ENCODE measurements at places on chromosomes 5 and 9. TPM values are rescaled to one million over a fixed set of nuclear protein-coding genes. Genes with fewer than 3 reads are reported as not detected.

Gene TAF11L5
- not detected for polyA plus RNA-seq

- no peaks in the 10 kb centered on the region for H3K36me3 ChIP-seq
- DNase-seq = no peak
- H3K4me3 ChIP-seq = no peak overlapping the region
These were observed 141.5 kb downstream of the ADAMTS19 start for GRCh38 chr5:129601576-129601975.

DNA sequence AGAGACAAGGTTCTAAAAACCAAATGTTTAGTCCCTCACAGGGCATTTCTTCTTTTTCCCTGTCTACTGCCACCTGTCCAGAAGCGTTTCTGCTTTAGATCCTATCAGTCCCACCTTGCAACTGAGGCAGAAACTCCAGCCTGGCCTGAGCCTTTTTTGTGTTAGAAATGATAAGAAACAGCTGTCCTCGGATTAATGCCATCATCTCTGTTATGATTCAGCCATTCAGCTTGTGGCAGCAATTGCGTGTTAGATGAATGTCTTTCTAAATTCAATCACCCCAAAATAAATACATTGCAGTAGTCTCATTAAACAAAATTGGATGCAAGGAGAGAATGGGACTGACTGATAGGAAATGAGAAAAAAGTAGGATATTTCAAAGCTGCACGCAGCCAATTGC is 28.3 kb upstream of the FRMPD1 start:
- no peak for DNase-seq
- H3K4me1 ChIP-seq = no peaks in the 10 kb centered on the region
- H3K36me3 ChIP-seq = no peaks in the 10 kb centered on the region
- peaks cover 9% of the 10 kb centered on the region for H3K27me3 ChIP-seq
- no peak overlapping the region for H3K4me3 ChIP-seq

Gene SPATA31D4
- polyA plus RNA-seq = not detected

GRCh38 chr9:29203244-29203930 is 1630.1 kb upstream of the C9orf72 start:
- H3K4me3 ChIP-seq = no peak overlapping the region
- no peaks in the 10 kb centered on the region for H3K27me3 ChIP-seq
- H3K4me1 ChIP-seq = no peaks in the 10 kb centered on the region
- H3K36me3 ChIP-seq = no peaks in the 10 kb centered on the region

GRCh38 chr9:100216178-100216787 is 117.2 kb downstream of the INVS start:
- no peak overlapping the region for H3K4me3 ChIP-seq
- no peaks in the 10 kb centered on the region for H3K4me1 ChIP-seq
- H3K36me3 ChIP-seq = no peaks in the 10 kb centered on the region

Gene PCSK1
- polyA plus RNA-seq = not detected

GRCh38 chr5:100560860-100561259 is 25.7 kb downstream of the FAM174A start:
- H3K27me3 ChIP-seq = no peaks in the 10 kb centered on the region
- peaks cover 8% of the 10 kb centered on the region for H3K36me3 ChIP-seq
- no peak for DNase-seq
- H3K4me3 ChIP-seq = no peak overlapping the region

DNA sequence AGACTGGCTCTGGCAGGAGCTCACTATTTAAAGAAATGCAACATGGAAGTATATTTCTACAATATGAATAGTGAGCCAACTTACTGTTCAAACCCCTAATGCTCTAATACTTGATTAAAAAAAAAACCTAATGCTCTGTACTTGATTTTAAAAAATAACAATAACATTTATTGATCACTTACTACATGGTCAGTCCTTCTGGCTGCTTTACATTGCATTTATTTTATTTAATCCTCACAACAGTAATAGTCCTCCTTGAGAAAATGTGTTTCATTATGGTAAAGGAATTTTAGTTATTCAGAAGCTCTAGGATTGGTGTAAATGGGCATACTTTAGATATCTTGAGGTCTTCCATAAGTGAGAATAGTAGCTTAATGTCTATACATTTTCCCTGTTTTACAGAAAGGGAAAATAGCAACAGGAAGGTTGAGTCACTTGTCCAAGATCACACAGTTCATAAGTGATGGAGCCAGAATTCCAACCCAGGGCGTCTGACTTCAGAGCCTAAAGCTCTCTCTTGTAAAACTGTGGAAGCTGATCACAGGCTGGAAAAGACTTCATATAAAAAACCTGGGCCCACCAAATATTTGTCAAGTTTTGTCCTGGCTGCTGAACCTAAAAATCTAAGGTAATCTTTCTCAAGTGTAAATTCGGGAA is 1.0 kb downstream of the STARD4 start:
- no peaks in the 10 kb centered on the region for H3K27me3 ChIP-seq
- no peak for DNase-seq
- peak overlapping the region; percentile 87 for H3K4me3 ChIP-seq
- no peak overlapping the region for H3K27ac ChIP-seq

Gene NPDC1
- 4.2 TPM for polyA plus RNA-seq

DNA sequence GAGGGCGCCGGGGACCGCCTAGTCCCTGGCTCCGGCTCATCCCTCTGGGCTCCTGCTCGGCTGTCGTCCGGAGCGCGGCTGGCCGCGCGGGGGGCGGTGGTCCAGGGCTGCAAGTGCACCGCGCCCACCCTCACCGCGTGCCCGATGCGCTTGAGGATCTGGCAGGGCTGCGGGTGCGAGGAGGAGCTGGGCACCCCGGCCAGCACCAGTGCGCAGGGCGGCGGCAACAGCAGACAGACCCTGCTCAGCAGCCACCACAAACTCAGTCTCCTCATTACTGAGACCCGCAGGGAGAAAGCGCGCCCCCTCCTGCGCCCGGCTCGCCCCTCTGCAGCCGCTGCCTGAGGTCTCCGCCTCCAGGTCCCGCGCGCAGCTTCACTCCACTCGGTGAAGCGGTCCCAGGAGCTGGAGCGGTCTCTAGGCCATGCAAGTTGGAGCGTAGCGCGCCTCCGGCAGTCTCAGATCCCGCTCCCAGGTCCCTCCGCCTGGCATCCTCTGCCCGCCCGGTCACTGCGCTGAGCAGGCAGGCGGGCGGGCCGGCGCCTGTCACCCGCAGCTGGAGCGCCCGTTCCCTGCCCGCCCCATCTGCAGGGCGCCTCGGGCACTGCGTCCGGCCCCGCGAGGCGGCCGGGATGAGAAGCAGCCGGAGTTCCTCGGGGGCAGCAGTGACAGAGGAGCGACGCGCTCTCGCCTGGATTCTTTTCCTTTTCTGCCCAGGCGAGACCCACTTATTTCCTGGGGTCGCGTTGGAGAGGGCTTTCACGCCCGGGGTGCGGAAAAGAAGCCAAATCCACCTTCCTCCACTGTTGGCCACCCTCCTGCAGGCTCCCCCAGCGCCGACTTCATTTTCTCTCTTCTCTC is 512 bp downstream of the GRIN3A start:
- DNase-seq = no peak
- no peak overlapping the region for H3K4me3 ChIP-seq
- peaks cover 10% of the 10 kb centered on the region for H3K27me3 ChIP-seq
- no peaks in the 10 kb centered on the region for H3K36me3 ChIP-seq
- no peak overlapping the region for H3K27ac ChIP-seq

Gene NEUROG1
- not detected for polyA plus RNA-seq

Gene ABLIM3
- not detected for polyA plus RNA-seq

Gene DMRT2
- polyA plus RNA-seq = not detected

- H3K4me3 ChIP-seq = no peak overlapping the region
- no peak overlapping the region for H3K27ac ChIP-seq
- no peaks in the 10 kb centered on the region for H3K27me3 ChIP-seq
- H3K4me1 ChIP-seq = no peaks in the 10 kb centered on the region
These were observed 85.3 kb downstream of the TTC39B start for GRCh38 chr9:15221746-15222145.

Gene DMRT3
- polyA plus RNA-seq = not detected

Gene SLC6A7
- polyA plus RNA-seq = not detected

GRCh38 chr5:173468821-173469251 is 140.6 kb upstream of the STC2 start:
- no peak for DNase-seq
- no peak overlapping the region for H3K27ac ChIP-seq
- H3K4me1 ChIP-seq = no peaks in the 10 kb centered on the region
- no peak overlapping the region for H3K4me3 ChIP-seq
- no peaks in the 10 kb centered on the region for H3K36me3 ChIP-seq

- no peak for DNase-seq
- H3K4me1 ChIP-seq = no peaks in the 10 kb centered on the region
- H3K27me3 ChIP-seq = no peaks in the 10 kb centered on the region
- no peak overlapping the region for H3K27ac ChIP-seq
- H3K4me3 ChIP-seq = no peak overlapping the region
These were observed 1237.9 kb downstream of the CDH12 start for GRCh38 chr5:21615195-21615765.

DNA sequence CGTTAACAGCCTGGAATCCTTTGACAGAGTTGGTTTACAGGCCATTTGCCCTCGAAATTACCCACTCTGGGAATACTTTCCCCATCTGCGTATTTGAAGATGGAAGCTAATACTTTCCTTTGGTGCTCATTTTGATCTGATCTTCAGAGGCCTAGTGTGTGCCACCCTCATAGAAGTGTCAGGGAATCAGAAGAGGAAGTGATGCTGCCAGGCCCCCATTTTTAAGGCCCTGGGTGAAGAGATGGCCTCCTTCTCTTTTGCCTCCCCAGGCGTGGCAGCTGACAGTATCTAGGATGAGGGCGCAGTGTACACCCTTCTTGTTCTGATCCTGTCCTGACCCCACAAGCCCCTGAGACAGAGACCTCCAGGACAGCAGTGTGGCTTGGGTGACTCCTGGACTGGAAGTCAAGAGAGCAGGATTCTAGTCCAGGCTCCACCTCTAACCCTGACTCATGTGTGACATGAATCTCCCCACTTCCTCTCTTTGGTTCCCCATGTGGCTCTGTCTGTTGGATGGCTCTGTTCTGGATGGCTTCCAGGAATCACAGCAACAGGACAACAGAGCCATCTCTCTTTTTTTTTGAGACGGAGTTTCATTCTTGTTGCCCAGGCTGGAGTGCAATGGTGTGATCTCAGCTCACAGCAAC is 27.8 kb downstream of the CSF1R start:
- no peak overlapping the region for H3K27ac ChIP-seq
- H3K4me3 ChIP-seq = no peak overlapping the region
- no peak for DNase-seq

GRCh38 chr5:59036274-59036961 is 453.5 kb downstream of the RAB3C start:
- H3K4me1 ChIP-seq = peaks cover 28% of the 10 kb centered on the region
- H3K36me3 ChIP-seq = no peaks in the 10 kb centered on the region
- no peak overlapping the region for H3K27ac ChIP-seq
- peak; percentile 48 for DNase-seq
- peak overlapping the region; percentile 92 for H3K4me3 ChIP-seq

DNA sequence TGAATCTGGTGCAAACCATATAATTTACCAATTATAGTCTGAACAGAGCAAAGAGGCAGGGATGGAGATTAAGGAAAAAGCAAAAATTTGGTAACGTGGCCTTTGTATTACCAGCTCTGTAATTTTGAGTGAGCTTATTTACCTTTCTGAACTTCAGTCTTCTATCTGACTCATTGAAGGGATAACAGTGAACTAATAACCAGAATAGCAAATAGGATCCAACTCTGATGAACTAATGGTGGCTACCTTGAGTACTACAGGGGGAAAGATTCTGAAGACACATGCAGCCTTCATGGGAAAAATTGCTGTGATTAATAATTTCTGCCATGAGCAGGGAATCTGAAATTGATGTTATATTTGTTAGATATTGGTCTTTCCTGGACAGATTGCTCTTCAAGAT is 23.0 kb upstream of the LARP1 start:
- peaks cover 2% of the 10 kb centered on the region for H3K27me3 ChIP-seq
- no peak overlapping the region for H3K27ac ChIP-seq
- no peaks in the 10 kb centered on the region for H3K4me1 ChIP-seq
- H3K4me3 ChIP-seq = no peak overlapping the region

GRCh38 chr5:140142856-140143255 is 17.1 kb downstream of the IGIP start:
- H3K27me3 ChIP-seq = peaks cover 6% of the 10 kb centered on the region
- peaks cover 13% of the 10 kb centered on the region for H3K4me1 ChIP-seq
- H3K27ac ChIP-seq = no peak overlapping the region
- H3K4me3 ChIP-seq = no peak overlapping the region
- no peaks in the 10 kb centered on the region for H3K36me3 ChIP-seq

DNA sequence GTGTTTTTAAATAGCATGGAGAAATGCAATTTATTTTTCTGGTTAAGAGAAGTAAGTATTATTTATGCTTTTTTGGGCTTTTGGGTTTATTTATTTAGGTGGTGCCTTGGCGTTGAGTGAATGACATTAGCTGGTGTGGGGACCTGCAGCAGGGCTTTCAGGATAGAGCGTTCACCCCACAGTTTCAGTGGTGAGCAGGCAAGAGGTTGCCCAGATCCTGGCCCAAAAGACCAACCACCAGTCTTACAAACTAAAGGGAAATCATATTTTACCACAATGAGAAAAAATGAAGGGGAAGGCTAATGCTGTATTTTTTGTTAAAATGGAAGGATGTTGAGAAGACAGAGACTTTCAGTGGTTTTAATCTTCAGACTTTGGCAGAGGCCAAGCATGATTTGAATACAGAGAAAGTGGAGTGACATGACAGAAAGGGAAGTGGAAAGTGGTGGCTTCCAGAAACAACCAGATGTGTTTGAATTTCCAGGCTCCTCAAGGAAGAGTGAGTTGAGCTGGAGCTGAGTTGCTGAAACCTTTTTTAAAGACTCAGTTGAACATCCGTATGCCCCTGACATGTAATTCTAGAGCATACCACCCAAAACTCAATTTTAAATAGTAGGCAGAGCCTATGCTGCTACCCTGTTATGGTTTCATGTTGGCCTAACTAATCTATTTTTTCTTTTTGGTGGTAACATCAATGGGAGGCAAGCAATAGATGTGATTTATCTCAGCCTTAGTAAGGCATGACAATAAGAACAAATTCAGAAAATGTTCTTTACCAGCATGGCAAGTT is 94.8 kb downstream of the AOPEP start:
- no peaks in the 10 kb centered on the region for H3K27me3 ChIP-seq
- no peak overlapping the region for H3K4me3 ChIP-seq
- H3K36me3 ChIP-seq = peaks cover 5% of the 10 kb centered on the region
- H3K4me1 ChIP-seq = no peaks in the 10 kb centered on the region

GRCh38 chr5:52870448-52870847 is 82.7 kb downstream of the ITGA1 start:
- no peaks in the 10 kb centered on the region for H3K27me3 ChIP-seq
- H3K4me3 ChIP-seq = no peak overlapping the region
- no peak overlapping the region for H3K27ac ChIP-seq
- no peaks in the 10 kb centered on the region for H3K4me1 ChIP-seq

DNA sequence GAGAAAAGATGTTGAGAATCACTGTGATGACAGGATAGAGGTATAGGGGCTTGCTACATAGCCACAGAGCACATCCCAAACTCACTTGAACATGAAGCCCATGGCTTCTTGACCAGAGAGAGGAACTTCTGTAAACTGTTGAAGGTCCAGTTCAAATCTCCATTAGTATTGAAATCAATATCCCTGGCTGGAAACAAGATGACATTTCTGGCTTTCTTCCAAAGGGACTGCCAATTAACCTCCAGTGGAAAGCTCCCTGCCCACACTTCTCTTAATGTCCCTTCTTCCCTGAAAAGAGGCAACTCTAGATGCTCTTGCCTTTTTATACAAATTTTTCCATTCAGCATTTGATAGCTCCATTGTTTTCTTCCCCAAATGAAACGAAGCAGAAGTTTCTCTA is 612.1 kb downstream of the EBF1 start:
- DNase-seq = no peak
- no peak overlapping the region for H3K4me3 ChIP-seq
- H3K4me1 ChIP-seq = no peaks in the 10 kb centered on the region
- peaks cover 3% of the 10 kb centered on the region for H3K27me3 ChIP-seq

Gene ZFP2
- polyA plus RNA-seq = 0.72 TPM
